CD4-positive, alpha-beta T cell treated with Interleukin-6 at 100 ng/mL for 8 hours (primary cell): ENCODE measurements at places on chromosomes 2 and 18.

- DNase-seq: no peak
Measured at GRCh38 chr18:5710235-5710634, 166.4 kb upstream of the EPB41L3 start.

GRCh38 chr2:156054983-156055382, 277.5 kb downstream of the NR4A2 start:
- DNase-seq: no peak

DNA sequence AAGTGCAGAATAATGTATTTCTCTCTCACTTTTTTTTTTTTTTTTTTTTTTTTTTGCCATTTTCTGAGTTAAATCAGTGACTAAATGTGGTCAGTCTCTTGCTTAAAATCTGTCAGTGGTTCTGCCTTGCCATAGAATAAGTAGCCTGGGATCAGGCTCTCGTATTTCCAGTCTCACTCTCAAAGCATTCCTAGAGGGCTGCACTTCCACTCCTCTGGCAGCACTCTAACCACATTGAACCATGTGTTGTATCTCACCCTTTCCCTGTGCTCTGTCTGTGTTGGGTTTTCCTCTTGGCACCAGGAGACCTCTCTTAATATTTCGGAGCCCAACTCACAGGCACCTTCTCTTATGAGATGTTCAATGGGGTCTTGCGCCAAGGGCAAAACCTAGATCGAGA, 304.4 kb downstream of the CTNNA2 start:
- DNase-seq: no peak

DNA sequence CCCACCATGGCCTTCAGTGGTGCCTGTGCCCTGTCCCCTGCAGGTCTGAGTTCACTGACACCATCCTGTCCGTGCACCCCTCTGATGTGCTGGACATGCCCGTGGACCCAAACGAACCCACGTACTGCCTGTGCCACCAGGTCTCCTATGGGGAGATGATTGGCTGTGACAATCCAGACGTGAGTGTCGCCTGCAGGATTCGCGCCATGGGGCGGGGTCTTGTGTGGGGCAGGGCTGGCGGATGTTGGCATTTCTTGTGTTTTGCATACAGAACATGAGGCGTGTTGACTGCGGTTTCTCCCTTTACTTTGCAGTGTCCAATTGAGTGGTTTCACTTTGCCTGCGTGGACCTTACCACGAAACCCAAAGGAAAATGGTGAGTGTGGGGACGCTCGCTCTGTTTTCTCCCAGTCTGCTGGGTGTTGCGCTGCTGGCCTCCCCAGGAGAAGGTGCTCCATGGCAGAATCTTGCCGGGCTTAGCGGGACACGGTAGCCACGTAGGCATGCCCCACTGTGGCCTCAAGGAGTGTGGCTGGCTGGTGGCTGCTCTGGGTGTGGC, 11.5 kb upstream of the D2HGDH start:
- no peak for DNase-seq

- DNase-seq: peak; percentile 50
Measured at GRCh38 chr2:191637182-191638078, 40.5 kb upstream of the NABP1 start.

GRCh38 chr2:9221223-9221622, 14.6 kb downstream of the ASAP2 start:
- DNase-seq: no peak
